H1 (cell line): ENCODE measurements at places on chromosomes 5 and 9. TPM values are rescaled to one million over a fixed set of nuclear protein-coding genes. Genes with fewer than 3 reads are reported as not detected.

DNA sequence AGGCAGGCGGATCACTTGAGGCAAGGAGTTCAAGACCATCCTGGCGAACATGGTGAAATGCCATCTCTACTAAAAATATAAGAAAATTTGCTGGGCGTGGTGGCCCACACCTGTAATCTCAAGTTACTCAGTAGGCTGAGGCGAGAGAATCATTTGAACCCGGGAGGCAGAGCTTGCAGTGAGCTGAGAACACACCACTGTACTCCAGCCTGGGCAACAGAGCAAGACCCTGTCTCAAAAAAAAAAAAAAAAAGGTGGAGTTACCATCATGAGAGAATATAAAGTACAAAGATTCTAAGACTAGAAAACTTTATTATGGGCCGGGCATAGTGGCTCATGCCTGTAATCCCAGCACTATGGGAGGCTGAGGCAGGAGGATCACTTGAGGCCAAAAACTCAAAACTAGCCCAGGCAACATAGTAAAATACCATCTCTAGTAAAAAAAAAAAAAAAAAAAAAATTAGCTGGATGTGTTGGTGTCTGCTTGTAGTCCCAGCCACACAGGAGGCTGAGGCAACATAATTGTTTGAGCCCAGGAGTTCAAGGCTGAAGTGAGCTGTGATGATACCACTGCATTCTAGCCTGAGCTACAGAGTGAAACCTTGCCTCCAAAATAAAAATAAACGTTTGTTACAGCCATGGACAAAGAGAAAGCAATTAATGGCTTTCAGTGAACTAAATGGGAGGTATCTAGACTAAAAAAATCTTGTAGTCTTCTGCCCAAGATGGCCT lies 12.9 kb downstream of the ANXA2R start:
- DNase-seq, result no peak

DNA sequence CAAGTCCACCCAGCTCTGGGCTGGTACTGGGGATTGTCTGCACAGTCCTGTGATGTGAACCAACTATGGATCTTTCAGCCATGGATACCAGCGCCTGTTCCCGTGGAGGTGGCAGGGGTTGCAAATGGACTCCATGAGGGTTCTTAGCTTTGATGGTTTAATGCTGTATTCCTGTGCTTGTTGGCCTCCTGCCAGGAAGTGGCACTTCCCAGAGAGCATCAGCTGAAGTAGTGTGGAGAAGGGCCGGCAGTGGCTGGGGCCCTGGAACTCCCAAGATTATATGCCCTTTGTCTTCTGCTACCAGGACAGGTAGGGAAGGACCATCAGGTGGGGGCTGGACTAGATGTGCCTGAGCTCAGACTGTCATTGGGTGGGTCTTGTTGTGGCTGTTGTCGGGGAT lies 1104.8 kb upstream of the COX7C start:
- DNase-seq, result no peak

DAB2 gene
- total RNA-seq, result 4.9 and 5.0 TPM in 2 replicates

DNA sequence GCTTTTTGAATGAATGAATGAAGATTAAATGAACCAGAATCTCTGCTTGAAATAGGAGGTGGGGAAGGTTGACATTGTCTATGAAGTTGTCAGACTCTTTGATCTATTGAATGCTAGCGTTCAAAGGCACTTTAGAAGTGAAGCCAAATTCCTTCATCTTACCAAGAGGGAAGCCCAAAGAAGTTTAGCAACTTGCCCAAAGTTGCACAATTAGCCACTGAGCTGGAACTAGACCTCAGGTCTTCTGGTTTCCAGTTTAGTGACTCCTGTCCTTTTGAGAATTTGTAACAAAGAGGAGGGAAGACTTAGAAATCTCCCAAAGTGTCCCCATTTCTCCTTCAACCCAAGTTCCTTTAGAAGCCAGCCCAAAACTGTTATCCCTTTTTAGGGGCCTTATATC lies 20.7 kb upstream of the SLC1A3 start:
- DNase-seq, result no peak

GRCh38 chr9:120184266-120184665 lies 395.7 kb downstream of the CDK5RAP2 start:
- DNase-seq, result no peak

- DNase-seq, result no peak
Observed at GRCh38 chr5:131595088-131596033, 39.7 kb downstream of the RAPGEF6 start.

ENTR1 gene
- total RNA-seq, result 102 and 110 TPM in 2 replicates

GRCh38 chr9:34496149-34496712 lies 26.6 kb downstream of the ENHO start:
- DNase-seq, result no peak

CER1 gene
- 2.2 and 3.4 TPM in 2 replicates for total RNA-seq

DNA sequence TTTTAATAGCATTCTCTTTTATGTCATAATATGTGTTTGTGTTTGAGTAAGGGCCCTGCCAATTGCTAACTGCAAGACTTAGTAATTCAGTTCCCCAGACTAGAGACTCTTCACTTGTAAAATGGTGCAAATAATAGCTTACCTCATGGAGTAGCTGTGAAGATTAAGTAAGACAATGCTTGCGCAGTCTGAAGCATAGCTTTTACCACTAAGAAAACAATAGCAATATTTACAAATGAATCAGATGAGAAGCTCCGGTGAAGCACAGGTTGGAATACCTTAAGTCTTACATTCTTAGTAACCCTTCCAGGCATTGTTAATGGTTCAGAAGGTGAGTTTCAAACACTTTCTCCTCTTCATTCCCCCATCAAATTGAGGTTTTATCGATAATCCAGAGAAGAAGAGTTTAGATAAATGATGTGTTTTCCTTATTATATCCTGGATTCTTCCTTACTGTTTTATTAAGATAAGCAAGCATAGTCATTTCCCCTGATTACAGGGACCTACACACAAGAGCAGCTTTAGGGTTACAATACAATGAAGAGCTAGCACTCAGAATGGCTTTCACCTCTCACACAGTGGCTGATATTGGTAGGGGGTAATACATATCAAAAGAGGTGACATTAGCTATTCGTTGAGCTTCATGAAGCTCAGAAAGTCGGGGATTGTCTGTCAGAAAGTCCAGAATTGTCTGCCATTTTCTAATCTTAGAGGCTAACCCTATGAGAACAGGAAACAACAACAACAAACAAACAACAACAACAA lies 96.4 kb upstream of the EDIL3 start:
- DNase-seq, result no peak

RGS7BP gene
- 2.3 TPM in 2 replicates for total RNA-seq

- DNase-seq, result no peak
Observed at GRCh38 chr5:53392073-53392472, 88.4 kb upstream of the FST start.

ACER2 gene
- total RNA-seq, result 8.8 and 9.9 TPM in 2 replicates

DNA sequence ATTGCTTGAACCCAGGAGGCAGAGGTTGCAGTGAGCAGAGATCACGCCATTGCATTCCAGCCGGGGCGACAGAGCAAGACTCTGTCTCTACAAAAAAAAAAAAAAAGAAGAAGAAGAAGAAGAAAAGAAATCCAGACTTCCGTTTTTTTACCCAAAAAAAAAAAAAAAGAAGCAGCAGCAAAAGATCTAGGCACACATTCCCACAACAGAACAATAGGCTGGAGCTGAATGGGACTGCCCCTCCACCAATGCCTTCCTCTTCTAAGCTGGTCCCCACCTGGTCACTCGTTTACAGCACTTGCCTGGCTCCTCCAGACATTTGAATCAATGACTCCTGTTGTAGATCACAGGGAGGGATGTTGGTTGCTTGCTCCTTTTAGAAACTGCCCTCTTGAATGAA lies 1.6 kb upstream of the LMAN2 start:
- DNase-seq, result no peak

VAV2 gene
- 34.6 and 37.6 TPM in 2 replicates for total RNA-seq

DNA sequence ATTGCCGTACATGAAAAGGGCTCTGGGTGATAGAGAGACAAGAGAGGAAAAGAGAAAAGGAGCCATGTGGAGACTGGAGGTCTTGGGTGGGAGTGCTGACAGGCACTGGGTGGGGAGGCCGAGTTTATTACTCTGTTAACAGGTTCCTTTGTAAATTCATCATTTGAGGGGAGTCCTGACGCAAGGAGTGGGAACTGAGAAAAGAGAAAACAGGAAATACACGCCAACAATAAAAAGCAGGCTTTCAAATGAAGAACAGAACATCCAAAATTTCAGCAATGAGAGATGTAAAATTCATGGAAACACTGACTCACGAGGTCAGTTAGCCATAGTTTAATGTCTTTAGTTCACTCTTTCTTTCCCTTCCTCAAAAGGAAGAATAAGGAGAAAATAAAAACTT lies 342.8 kb downstream of the TMEM167A start:
- DNase-seq, result no peak

AHRR gene
- total RNA-seq, result 0.80 and 1.4 TPM in 2 replicates

SLC23A1 gene
- total RNA-seq, result not detected in 2 replicates

DNA sequence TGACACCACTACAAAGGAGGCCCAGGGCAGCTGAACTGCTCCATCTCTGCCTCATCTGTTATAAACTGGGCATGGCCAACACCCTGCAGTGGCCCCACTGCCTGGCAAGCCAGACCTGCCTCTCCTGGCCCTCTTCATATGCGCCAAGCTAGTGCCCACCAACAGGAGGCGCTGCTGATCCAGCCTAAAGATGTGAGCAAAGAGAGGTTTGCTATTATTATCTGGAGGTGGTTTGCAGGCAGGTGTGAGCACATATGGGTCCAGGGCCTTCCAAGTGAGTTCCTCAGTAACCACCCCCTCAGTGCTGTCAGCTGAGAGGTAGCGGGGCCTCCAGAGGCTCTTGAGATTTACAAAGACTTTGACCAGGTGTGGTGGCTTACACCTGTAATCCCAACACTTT lies 232.2 kb downstream of the SYK start:
- DNase-seq, result no peak

DNA sequence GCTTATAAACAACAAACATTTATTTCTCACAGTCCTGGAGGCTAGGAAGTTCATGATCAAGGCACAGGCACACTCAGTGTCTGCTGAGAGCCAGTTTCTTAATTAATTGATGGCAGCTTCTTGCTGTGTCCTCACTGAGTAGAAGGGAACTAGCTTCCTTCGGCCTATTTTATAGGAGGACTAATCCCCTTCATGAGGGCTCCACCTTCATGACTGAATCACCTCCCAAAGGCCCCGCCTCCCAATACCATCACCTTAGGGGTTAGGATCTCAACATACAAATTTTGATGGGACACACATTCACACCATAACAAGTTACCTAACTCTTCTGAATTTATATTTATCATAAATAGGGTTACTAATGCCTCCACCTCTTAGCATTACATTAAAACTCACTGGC lies 129.8 kb downstream of the GNAQ start:
- no peak for DNase-seq

DNA sequence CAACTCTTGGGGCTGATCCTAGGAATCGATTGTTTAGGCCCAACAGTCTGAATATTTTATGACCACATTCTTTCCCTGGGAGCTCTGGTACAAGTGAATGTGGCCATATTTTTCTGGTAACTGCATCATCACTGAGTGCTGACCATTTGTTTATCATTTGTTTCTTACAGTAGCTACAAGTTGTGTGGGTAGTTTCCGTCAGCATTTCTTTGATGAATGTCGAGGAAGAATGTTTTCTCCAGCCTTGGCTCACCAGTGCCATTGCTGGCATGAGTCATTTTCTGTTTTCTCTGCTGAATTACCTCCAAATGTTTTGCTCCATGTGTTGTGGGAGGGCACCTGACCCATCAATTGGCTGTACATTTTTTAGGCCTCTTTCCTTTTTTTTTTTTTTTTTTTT lies 14.1 kb upstream of the CARD19 start:
- no peak for DNase-seq

DNA sequence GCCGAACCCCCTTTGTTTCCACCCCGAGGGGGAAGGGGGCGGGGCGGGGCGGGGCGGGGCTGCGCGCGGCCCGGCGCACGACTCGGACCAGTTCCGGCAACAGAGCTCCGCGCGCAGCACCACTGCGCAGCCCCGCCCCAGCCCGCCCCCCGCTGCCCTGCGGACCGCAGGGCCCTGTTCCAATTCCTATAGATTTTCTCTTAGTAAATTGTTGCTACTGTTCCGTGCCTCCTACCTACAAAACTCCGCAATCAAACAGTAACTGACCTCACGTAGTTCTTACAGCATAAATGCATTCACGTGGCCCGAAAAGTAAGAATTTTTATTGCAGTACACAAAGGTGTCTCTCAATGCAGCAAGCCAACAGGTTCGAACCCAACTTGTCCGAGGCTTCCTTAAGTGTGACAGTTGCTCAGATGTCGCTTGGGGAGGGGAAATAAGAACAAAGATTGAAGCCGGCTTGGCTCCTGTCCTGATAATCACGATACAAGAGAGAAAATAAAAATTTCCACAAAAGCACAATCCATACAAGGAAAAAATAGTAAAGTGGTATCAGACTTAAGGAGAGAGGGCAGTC lies 1.2 kb upstream of the RNF38 start:
- peak; percentile 10 for DNase-seq

GRCh38 chr9:83620841-83621636 lies 1.9 kb upstream of the IDNK start:
- peak; percentile 70 for DNase-seq

GRCh38 chr5:431711-432050 lies 11.3 kb upstream of the EXOC3 start:
- no peak for DNase-seq

SLC25A48 gene
- 1.8 TPM in 2 replicates for total RNA-seq

DNA sequence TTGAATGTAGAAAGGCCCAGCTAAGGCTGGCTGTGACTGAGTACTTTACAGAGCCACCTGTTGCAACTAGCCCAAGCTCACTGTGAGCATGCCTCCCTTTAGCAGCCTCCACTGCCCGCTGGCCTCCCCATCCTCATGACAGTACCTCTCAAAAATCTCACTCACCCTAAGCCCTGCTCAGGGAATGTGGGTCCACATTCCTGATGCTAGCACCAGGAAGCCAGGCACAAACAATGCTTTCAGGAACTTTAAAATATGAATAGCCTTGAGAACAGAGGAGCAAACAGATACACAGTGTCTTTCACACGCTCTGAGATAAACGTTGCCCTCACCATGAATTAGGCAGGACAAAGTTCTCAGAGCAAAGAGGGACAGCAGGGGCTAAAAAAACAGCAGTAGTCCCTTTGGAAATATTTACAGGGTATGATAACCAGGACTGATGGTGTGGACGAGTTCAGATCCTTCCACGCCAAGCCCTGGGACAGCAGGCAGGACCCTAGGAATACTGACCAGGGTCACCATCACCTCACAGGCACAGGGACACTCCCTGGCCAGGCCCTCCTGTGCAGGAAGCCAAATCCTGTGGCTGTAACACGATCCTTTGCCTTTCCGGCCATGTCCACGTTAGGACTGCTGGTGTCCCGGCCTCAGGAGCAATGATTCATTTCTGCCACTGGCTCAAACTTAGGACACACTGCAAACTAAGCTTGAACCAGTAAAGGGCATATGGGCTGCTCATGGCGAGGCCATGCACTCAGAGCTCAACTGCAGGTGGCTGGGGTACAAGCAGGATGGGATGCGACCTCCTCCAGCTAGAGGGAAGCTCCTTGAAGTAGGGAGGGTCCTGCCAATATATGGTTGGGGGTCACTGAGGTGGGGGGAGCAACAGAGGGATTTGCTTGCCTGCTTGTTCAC lies 9.6 kb downstream of the ACSL6 start:
- no peak for DNase-seq

PHF2 gene
- 9.4 and 9.5 TPM in 2 replicates for total RNA-seq

ACTBL2 gene
- total RNA-seq, result not detected in 2 replicates

GRCh38 chr9:135994501-135995192 lies 33.5 kb upstream of the UBAC1 start:
- no peak for DNase-seq

STPG3 gene
- not detected in 2 replicates for total RNA-seq

GRCh38 chr9:91220021-91220420 lies 141.7 kb downstream of the AUH start:
- no peak for DNase-seq

TMOD1 gene
- total RNA-seq, result 0.88 and 1.1 TPM in 2 replicates
